Myocyte (in vitro differentiated cells): ENCODE measurements at places on chromosomes 12 and 14. TPM values are rescaled to one million over a fixed set of nuclear protein-coding genes. Genes with fewer than 3 reads are reported as not detected.
A peak's percentile ranks its signal among the peaks of the same experiment; 100 is the strongest.

GRCh38 chr12:93247313-93247991, 130.3 kb upstream of the NUDT4 start:
- DNase-seq: peak; percentile 56

DNA sequence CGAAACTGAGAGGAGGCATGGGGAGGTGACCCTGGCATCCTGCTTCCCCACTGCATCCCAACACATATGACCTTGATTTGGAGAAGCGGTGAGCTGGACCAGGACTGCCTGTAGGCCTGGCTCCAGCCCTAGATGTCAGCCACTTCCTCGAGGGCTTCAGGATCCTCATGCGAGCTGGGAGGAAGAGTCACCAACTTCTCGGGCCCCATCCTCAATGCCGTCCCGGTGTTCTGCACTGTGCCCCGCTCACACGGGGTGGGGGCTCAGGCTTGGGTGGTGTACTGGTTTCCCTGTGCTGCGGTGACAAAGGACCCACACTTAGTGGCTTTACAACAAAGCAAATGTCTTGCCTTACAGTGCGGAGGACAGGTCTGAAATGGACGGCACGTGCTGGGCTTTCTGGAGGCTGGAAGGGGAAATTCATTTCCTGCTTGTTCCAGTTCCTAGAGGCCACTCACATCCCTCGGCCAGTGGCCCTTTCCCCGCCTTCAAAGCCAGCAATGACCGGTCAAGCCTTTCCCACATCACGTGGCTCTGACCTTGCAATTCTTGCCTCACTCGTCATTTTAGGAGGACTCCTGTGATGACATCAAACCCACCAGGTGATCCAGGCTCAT, 298.1 kb upstream of the RTL1 start:
- DNase-seq: no peak

DNA sequence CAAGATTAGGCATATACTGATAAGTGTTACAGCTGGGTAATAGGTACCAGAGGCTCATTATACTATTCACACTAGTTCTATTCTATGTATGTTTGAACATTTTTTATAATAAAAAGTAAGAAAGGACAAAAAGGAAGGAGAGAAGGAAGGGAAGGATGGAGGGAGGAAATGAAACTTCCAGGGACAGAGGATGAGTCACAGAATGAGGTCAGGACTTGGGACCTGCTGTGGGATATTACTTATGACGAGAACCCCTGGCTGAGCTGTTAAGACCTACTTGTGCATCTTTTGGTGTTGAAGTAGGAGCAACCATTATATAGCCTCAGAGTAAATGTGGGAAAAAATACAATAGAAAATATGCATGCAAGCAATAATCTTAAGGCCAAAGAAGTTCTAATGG, 16.7 kb upstream of the TMEM260 start:
- DNase-seq: no peak

GRCh38 chr14:48193893-48194292, 518.5 kb upstream of the MDGA2 start:
- no peak for DNase-seq

- no peak for DNase-seq
Measured at GRCh38 chr12:1132311-1132710, 141.3 kb downstream of the ERC1 start.

DNA sequence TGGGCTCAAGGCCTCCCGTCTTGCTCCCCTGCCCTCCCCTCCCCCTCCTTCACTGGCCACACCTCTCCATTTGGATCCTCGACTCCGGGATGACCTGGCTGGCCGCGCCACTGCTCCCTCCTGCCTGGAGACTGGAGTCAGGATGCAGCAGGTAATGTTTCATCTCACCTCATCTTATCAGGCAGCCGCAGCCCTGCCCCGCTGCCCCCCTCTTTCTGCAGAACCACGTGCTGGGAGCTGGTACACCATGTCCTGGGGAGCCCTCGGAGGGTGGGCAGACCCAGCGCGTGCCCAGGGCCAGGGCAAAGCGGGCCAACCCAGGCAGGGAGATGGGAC, 31.1 kb downstream of the BEGAIN start:
- no peak for DNase-seq

- DNase-seq: no peak
Measured at GRCh38 chr12:10113920-10114319, 15.1 kb upstream of the CLEC1A start.

GRCh38 chr14:90508536-90509254, 111.9 kb downstream of the CALM1 start:
- DNase-seq: no peak

DNA sequence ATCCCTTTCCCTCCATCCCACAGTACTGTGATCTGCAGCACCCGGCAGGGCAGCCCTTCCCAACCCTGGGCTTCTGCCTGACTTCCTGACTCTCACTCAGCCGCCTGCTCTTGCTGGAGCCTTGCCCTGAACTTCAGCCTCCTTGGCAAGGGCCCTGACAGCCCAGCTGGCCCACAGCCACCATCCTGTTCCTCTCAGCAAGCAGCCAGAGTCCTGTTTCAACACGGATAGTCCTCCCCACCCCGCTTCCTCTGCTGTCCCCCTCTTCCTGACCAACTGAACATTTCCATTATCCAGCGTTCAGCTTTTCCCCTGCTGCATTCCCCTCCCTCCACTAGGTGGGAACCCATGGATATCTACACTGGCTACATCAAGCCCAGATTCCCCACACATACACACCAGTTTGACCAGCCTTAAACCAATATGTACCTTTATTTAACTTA, 74.0 kb upstream of the MDM1 start:
- peak; percentile 89 for DNase-seq

DNA sequence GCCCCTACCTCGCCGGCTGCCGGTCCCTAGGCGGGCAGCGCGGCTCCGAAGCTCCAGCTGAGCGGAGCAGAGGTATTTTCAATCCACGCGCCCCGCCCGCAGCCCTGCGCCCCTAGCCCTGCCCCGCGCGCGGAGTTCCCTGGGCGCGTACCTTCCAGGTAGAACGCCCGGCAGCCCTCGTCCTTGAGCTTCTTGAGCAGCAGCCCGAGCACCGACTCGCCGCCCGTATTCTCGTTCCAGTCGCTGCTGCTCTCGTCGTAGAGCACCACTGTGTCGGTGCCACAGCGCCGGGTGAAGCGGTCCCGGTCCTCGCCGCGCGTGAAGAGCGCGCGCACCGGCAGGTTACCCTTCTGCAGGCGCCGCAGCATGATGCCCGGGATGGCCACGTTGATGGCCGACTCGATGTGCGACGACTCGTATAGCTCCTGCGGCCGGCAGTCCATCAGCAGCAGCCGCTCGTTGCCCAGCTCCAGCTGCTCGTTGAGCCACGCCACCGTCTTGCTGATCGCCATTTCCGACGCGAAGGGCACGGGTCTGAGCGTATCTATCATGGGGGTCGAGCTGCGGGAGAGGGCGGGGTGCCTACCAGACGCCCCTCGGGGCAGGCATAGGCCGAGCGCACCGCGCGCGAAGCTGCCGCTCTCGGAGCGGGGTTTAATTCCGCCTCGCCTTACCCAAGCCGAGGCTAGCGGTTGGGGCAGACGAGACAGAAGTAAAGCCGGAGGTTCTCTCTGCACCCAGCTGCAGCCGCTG, 636 bp downstream of the DUSP6 start:
- no peak for DNase-seq

DNA sequence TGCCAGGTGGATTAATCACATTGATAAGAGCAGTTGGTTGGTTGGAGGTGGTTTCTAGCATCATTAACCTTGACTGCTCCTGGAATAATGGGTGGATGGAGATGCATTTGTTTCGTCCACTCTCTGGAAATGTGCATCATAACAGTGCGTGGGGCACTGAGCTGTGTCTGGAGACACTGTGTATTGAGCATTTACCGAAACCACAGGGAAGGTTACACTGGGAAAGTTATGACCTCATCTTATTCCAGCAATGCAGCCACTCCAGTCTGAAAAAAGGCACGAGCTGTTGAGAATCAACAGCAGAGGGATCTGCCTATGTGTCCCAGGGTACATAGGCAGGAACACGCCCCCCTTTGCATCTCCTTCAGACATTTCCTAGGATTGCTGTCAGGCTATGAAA, 27.2 kb downstream of the RNFT2 start:
- no peak for DNase-seq

DNA sequence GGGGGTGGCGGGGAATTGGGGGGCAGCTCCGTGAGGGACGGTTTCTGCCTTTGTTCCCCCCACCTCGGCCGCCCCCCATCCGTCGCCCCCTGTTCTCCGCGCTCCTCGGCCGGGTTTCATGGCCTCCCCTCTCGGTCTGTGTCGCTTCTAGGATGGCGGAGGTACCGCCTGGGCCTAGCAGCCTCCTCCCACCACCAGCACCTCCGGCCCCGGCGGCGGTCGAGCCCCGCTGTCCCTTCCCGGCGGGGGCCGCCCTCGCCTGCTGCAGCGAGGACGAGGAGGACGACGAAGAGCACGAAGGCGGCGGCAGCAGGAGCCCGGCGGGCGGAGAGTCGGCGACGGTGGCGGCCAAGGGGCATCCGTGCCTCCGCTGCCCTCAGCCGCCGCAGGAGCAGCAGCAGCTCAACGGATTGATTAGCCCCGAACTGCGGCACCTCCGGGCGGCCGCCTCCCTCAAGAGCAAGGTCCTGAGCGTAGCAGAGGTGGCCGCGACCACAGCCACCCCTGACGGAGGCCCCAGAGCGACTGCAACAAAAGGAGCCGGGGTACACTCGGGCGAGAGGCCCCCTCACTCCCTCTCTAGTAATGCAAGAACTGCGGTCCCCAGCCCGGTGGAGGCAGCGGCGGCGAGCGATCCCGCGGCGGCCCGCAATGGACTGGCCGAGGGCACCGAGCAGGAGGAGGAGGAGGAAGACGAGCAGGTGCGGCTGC, 575 bp downstream of the NAA30 start:
- peak; percentile 48 for DNase-seq

GPR84 gene
- not detected in 2 replicates for total RNA-seq

CFAP54 gene
- 0.67 and 0.99 TPM in 2 replicates for total RNA-seq

SLCO1B1 gene
- not detected in 2 replicates for total RNA-seq

AMHR2 gene
- not detected in 2 replicates for total RNA-seq
